ENCODE measurements at places on chromosomes 1 and 21.
A peak's percentile ranks its signal among the peaks of the same experiment; 100 is the strongest.

DNA sequence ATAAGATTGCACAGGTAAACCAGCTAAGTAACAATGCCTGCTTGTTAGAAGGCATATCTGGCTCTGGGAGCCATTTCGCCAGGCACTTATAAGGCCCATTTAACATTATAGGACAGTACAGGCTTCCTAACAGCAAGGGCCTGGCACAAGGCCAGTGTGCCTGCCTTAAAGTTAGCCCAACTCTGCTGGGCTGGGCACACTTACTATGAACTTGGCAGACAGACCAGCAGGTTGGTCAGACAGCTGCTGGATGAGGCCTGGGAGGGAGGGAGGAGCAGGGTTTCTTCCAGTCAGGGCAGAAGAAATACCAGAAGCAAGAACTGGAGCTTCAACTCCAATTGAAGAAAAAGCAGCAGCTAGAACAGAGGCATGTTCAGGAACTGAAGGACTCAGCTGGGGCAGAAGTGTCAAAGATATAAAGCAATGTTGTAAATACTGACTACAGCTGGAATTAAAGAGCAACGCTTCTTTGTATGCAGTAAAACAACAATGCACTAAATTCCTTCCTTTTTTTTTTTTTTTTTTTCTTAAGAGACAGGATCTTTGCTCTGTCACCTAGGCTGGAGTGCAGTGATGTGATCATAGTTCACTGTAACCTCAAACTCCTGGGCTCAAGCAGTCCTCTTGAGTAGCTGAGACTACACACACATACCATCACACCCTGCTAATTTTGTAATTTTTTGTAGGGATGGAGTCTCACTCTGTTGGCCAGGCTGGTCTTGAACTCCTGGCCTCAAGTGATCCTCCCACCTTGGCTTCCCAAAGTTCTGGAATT, 4.9 kb downstream of the CACHD1 start:
- DNase-seq, result no peak

DNA sequence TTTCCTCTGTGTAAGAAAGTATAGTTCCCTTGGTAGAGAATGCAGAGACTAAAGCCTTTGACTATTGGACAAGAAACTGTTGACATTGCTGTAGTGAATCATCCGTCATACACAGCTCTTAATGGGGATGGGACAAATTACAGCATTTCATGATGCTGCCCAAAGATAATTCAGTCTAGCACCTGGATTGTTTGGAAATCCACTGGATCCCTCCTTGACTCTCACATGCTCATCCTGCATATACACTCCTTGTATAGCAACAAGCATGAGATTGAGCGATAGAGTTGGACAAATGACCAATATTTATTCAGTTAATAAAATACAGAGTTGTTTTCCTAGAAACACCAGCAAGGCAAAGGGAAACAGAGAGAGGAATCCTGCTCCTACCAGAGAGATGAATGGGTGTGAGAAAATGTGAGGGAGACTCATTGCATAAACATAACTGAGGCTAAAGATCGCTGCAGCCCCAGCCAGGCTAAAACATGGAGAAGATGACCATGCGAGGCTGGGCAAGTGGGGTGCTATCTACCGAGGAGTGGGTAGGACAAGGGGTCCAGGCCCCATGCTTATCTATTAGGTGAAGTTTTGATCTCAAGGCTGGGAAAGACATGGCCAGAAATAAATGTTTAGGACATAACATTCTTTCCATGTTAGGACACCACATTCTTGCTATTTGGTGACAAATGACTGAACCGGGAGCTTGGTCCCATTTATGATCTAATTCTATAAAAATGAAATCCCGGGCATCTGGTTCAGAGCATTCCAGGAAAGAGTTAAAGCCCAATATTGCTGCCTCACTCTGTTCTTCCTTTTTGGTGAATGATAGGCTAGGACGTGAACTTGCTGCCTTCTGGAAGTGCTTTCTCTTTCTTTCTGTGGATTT, 153.2 kb downstream of the TGFB2 start:
- DNase-seq, result no peak

GRCh38 chr1:24191860-24192259, 4.8 kb upstream of the IFNLR1 start:
- DNase-seq, result no peak

GRCh38 chr1:17929224-17929623, 174.1 kb downstream of the ACTL8 start:
- DNase-seq, result no peak

DNA sequence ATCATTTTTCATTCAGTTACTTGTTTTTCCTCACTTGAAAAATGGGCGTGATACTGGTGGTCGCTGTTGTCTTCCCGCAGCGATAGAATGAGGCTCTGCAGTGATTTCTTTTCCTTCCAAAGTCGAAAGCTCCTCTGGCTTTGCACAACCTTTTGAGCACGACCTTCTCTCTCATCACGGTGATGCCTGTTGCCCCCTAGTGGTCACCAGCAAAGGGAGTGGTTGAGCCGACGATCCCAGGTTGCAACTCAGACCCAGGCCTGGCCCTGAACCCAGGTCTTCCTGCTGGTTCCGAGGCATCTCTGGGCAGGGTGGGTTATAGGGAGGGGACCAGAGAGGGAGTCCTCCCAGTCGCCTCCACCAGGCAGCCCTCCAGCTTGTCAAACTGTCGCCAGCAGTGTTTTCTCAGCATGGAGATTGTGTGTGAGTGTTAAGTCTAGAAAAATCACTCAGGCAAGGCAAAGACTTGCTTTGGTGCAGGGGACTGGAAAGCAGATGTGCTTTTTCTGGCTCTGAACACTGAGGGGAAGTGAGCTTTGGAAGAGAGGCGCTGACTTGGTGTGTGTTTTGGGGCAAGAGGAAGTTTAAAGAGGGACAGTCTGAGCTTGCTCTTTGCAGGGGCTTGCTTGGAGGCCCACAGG, 285.3 kb downstream of the CAMTA1 start:
- DNase-seq, result peak; percentile 40

- no peak for DNase-seq
These were observed 65.6 kb downstream of the NTPCR start for GRCh38 chr1:233015965-233016364.

DNA sequence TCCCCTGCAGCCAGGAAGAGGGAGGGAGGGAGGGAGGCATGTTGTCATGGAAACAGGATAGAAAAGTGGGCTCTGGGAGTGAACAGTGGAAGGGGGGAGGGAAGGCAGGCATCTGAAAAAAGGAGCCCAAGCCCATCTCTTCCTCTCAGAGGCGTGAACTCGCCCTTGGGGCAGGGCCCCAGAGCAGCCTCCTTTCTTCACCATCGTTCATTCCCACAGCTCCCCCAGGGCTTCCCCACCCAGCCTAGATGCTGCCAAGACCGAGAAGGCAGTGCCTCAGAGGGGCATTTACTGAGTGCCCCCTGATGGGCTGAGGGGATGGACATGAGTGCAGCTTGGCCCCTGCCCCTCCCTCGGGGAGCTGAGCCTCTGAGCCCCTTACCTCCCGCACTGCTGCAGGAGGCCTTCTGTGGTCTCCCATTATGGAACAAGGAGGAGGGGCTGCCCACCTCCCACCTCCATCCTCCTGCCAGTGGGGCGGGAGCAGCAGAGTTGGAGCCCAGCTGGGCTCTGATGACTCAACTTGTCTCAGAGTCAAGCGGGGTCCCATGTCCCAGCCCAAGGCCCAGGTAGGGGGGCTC, 39.1 kb upstream of the KIF21B start:
- no peak for DNase-seq

- no peak for DNase-seq
These were observed 50.4 kb upstream of the ADAM30 start for GRCh38 chr1:119946724-119947123.

DNA sequence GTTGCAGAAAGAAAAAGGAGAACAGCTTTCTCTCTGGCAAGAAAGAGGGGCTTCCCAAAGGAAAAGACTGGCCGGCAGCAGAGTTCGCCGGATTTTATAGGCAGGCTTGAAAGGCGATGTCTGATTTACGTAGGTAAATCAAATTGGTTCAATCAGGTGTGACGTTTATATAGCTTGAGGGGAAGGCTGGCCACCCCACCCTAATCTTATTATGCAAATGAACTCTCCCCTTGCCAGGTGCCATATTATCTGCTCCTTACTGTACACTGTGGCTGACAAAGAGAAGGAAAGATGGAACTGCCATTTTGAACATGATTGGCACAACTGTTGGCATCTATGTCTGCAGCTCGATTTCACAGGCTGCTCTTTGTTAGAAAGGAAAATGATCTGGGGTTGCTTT, 16.8 kb upstream of the INTS3 start:
- no peak for DNase-seq

DNA sequence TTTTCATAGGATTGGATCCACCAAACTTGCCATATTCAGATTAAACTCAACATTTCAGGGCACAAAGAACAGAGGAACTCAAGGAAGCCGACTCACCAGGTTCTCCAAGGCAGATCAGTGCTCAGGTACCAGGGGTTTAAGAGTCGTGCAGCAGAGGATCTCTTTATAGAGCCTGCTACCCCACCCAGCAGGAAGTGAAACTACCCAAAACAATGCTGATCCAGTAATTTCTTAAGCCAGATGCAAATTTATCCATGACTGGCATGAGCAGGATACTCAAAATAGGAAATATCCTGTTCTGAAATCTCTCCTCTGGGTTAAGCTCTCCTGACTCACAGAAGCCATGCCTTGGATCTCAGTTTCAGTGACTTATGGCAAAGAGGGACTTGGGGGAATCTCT, at the start of gene SPRR2A:
TSS of gene SPRR2A (minus strand) at position 138 of the 400 bp plus-strand sequence. CDS start 777 bp downstream, outside the sequence.
- no peak for DNase-seq

DNA sequence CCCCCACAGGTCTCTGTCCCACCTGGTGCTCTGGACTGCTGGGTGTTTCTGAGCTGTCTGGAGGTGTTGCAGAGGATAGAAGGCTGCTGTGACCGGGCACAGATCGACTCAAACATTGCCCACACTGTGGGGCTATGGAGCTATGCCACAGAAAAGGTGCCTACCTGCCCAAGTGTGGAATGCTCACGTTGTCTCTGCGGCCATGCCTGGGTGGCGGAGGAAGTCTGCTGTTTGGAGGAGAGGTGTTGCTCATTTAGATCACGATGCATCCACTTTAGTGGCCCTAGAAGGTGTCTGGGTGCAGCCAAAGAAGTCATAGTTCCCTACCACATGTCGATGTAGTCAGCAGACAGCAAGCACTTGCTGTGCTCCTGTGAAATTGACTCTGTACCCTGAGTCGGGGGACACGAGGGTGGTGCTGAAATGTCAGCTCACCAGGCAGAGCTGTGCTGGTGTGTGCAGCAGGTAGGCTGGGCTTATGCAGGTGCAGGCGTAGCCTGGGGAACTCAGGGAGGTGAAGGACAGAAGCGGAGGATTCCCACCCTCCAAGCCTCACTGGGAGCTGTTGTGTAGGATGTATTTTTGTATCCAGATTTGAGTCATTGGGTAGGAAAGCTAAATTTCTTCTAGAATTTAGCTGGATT, 32.8 kb upstream of the PWP2 start:
- no peak for DNase-seq

DNA sequence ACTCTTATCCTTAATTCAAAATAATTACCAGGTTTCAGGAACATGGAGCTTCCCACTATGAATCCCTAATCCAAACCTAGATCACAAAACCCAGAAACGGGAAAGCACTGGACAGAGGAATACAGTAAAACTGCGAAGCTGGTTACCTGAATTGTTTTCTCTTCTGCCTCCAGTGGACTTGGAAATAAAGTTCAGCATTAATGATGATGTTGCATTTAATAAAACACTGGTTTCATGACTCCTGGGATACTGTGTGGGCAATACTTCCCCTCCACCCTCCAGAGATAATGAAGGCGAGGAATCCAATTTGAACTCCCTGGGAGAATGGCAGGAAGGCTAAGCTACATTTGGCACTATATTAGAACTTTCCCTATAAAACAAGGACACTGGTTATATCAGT, 65.1 kb downstream of the WLS start:
- no peak for DNase-seq

DNA sequence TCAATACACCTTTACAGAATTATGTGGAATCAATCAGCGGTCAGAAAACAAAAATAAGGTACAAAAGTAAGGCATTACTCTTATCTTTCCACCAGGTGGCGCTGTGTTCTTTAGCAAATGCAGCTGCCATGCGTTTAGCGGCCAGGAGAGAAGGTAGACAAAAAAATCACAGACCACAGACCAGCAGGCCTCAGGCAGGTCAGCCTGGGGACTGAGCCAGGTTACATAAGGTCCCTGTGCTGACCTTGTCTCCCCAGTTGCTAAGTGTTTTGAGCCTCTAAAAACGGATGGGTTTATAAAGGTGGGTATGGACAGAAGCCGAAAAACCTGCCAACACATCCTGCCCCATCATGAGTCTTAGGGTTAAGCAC, 2.8 kb downstream of the RGS16 start:
- DNase-seq, result no peak

- no peak for DNase-seq
These were observed 107.1 kb downstream of the TLR5 start for GRCh38 chr1:223035724-223036478.

DNA sequence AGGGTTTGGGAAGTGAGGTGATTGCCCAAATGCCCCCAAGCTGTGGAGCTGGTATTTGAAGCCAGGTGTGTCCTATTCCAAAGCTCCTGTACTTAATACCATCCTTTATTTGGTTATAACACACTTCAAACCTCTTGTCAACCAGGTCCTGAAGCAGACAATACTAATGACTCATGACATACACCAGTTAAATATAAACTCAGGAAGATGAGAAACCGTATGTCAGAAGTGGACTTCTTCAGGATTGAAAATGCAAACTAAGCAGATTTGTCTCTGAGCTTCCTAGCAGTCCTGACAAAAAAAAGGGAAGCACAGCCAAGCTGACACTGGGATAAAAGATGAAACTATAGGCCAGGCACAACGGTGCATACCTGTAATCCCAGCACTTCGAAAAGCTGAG, 70.6 kb downstream of the ALPL start:
- DNase-seq, result no peak
